GDM1 (cell line): ENCODE measurements at places on chromosomes 16 and 17.

DNA sequence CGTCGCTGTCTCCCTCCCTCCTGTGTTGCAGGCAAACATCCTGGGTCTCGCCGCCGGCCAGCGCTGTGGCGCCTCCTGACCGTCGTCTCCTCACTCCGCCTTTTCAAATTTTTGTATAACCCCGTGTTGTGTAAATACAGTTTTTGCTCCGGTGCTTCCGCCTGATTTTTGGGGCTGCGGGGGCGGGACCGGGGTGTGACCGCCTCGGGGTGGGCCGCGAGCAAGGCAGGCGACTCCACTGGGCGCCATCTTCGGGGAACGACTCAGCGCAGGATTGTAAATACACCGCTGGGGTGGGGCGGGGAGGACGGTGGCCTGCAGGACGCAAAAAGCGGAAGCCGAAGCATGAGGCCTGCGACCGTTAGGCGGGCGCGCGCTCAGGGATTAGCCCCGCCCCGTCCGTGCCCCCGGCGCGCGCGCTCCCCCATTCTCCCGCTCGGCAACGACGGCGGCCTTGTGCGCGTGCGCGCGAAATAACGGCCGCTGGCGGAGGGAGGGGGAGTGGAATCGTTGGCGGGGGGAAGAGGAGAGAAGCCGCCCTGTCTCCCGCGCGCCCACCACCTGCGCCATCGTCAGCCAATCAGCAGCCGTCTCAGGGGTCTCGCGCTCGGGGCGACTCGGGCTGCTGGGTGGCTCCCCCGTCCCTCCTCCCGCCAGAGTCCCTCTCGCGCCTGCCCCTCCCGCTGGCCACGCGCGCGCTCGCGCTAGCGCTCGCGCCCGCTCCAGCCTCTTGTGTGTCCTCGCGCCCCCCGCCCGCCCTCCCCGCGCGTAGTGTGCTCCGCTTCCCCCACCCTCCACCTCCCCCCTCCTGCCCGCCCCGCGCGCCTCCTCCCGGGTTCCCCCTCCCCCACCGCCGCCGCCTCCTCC lies 864 bp upstream of the MAZ start:
- DNase-seq: peak; percentile 100

GRCh38 chr17:9792181-9792840 lies 919 bp upstream of the DHRS7C start:
- DNase-seq: no peak

DNA sequence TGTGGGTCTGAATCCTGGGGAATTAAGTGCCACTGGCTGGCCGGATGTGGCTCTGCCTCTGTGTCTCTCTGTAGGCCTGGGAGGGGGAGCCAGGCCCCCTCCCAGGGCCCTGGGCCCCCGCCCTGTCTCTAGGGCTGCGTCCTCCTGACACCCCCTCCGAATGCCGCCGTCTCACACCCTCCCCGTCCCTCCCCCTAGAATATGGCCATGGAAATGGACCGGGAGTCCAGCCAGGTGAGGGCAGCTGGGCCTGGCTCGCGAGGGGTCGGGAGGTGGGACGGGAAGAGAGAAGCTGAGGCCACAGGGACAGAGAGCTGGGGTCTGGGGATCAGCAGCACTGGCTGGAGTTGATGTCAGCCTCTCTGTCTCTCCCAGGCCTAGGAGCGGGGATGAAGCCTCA lies 16.1 kb upstream of the PKMYT1 start:
- no peak for DNase-seq

GRCh38 chr17:29292071-29292991 lies 1.6 kb downstream of the NUFIP2 start:
- peak; percentile 28 for DNase-seq

GRCh38 chr17:42111871-42112551 lies 503 bp downstream of the DHX58 start:
- DNase-seq: no peak

DNA sequence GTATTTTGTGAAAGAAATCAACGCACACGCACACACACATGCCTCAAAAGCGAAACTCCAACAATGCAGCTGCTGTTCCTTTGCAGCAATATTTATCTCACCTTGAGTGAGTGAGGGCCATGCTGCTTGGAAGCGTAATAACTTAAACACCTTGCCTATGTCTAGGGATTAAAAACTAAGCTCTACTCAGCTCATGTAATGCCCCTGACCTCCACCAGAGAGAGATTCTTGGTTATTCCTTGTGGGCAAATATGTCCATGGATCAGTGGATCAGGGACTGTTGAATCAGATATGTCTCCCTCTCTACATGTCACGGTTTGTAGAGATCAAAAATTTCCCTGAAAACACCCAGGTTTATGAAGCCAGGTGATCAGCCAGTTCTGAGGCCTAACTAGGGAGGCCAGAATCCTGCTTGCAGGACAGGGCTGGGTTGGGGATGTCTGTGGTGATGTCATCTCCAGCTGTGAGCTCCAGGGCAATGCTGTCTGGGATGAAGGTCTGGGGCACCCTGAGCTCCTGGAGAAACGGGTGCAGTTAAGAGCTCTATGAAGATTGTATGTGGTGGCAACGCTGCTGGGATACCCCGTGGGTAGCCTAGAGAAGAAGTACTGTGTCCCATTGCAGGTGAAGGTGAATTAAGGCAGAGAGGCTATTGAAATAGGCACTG lies 149.4 kb downstream of the KCNJ12 start:
- no peak for DNase-seq

GRCh38 chr17:9937241-9937761 lies 32.2 kb upstream of the RCVRN start:
- no peak for DNase-seq

DNA sequence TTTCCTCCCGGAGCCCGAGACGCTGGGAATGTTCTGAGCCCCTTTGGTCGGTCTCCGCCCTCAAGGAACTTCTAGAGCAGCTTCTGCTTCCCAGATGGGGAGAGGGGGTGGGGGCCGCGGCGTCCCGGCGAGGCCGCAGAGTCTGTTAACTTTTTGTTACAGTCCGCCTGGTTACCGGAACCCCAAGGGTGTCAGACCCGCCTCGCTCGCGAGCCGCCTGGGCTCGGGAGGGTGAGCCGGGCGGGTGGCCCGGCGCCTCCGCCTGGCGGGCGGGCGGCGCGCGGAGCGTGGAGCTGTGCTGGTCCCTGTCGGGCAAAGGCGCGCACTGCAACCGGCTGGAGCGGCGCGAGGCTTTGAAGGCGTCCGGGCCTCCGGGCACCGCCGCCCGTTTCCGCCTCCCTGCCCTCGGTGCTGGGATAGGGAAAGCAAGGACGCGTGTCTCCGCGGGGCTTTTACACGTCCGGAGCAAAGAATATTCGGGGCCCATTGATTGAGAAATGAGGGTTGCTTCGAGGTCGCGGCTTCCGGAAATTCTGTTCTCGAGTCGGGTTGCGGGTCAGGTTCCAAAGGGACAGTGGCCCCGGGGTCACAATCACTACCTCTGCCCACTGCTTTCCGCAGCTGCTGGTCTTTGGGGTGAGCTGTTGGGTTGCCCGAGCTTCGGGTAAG lies 1.7 kb downstream of the HS3ST3B1 start:
- peak; percentile 58 for DNase-seq

DNA sequence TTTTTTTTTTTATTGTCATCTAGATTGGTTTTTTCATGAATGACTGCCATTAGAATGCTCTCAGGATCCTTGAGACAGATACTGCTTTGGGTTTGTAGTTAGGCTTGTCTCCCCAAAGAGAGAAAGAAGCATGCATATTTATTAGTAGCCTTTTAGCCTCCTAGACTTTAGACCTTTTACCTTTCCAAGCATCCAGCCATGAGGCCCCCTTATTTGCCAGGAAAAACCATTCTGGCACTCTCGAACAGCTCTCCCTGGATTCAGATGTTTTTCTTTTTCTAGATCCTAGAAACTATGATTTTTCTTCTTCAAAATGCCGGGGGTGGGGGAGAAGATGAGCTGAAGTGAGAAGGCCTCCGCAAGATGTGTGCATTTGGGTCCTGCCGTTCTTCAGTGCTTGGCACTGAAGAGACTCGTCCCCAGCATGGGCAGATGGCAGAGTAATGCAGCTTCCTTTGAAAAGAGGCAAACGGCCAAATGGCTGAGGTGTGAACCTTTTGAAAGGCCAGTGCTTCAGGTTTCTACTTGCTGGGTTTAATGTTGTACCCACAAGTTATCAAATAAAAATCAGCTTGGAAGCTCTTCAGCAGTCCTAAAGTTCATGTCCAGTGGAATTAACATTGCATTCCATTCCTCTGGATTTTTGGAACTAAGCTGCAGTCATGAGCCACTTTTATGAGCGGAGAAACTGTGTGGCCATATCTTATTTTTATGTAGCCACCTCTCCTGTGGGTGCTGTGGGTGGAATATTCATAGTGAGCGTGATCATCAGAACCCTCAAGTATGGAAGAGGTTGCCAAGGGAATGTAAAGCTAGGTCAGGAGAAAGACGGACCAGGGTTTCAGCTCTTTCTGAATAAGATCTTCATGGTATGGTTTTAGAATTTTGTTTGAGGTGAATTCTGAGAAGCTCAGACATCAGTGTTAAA lies 7.2 kb downstream of the SOCS7 start:
- no peak for DNase-seq

DNA sequence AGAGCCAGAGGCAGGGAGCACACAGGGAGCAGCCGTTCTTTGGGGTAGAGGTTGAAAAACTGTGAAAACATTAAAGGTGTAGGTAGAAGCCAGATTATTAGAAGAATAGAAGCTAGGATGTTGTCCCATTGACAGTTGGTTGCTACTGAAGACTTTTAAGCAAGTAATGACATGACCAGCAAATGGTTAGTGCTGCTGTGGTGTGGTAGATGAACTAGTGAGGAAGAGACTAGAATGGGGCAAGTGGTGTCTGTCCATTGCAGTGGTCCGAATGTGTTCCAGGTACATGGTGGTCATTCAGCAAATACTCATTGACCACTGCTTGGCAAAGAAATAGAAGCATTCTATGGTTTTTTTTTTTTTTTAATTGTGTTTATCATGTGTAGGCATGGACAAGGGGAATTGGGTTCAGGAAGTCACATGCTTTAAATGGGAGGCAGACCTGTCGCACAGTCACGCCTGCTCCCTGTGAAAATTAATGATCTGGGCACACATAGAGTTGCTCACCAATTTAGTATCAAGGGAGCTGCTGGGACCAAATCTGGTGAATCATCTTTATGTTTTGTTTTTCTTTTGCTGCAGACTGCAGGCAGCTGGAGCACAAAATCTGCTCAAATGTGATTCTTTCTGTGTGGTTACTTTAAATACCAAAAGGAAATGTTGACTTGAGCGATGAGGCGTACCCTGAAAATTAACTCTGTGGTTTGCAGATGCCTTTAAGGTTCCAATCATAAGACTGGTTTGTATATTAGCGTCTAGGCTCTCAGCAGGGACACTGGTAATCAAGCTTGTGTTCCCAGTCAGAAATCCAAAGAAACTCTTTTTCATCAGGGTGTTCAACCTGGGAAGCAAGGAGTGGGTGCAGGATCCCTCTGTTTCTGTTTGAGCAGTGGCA lies 30.7 kb downstream of the YPEL2 start:
- DNase-seq: no peak

DNA sequence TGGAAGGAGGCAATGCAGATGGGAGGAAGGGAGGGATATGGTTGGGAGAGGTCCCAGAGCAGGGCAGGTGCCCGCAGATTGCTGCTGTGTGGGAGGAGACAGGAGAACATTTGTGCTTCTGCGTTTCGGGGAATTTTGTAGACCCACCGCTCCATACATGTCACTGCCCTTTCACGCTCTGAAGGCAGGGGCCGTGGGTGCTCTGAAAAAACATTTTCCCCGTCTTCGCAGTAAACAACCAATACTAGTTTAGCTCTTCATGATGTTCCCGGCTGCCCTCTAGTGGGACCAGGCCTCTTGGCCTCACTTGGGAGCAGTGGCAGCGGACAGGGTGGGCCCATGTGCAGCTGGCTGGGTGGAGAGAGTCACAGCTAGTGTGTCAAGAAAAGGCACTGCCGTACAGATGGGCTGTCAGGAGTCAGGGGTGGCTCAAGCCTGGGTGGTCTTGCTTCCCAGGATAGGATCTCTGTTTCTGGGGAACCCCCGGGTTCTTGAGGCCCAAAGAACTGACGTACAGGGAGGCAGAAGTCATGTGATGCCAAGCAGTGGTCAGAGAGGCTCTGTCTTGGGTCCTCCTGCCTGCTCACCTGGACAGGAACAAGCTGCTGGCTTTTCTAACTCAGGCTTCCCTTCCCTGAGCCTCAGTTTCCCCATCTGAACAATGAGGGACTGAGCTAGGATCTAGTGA lies 46.5 kb upstream of the CPNE2 start:
- no peak for DNase-seq

DNA sequence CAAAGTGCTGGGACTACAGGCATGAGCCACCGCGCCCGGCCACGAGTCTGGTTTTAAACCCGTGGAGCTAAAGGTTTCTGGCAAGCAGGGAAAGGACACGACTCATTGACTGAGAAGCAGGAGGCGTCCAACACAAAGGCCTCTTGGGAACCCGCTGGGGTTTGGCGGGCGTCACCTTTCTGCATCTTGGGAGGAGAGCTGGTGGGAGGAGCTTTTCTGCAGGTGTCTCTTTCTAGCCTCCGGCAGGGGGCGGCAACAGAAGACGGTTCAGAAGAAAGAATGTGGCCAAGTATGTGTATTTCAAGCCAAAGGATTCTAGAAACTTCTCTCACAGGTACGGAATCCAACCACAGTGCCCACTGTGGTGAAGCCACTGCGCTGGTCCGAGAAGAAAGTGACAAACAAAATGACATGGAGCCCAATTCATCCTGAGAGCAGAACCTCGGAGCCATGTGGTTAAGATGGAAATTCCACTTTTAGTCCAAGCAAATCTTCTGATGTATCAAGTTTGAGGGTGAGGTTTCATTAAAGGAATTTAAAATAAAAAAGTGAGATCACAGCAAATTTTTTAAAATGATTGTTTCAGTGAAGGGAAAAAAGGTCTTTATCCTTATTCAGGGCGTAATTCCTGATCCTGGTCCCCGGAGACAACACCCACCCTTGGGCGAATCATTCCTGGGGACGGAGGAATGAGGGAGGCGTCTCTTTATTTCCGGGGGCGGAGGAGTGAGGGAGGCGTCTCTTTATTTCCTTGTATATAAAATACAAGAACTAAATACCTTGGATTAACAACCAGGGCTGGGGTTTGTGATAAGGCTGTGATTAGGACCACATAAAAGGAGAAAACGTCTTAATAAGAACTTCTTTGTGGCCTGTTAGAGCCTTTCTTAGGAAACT lies 97.6 kb downstream of the MRM3 start:
- DNase-seq: no peak

DNA sequence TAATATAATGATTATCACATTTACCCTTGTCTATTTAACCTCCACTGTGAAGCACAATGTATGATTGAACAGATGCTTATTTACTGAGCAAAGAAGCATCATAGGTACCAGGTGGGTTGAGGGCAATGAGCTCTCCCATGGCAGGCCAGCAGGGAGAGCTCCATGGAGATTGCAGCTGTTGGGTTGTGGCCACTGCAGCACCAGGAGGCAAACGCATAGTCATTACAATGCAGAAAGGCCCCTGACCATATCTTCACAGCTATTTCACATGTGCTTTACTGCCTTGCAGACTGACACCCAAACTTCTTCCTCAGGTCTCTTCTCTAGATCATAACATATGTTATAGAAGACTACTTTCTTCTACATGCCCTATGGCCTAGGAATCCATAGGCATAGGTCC lies 75.0 kb downstream of the MMD start:
- DNase-seq: no peak
